ENCODE measurements at places on chromosomes 11 and 22.

GRCh38 chr22:30033901-30034300 lies 46.4 kb upstream of the HORMAD2 start:
- H3K27ac ChIP-seq, result no peak overlapping the region
- no peaks in the 10 kb centered on the region for H3K36me3 ChIP-seq
- H3K4me3 ChIP-seq, result no peak overlapping the region
- no peaks in the 10 kb centered on the region for H3K27me3 ChIP-seq

GRCh38 chr11:90500922-90501568 lies 278.2 kb upstream of the CHORDC1 start:
- no peaks in the 10 kb centered on the region for H3K36me3 ChIP-seq
- no peak for DNase-seq
- no peak overlapping the region for H3K4me3 ChIP-seq
- H3K27ac ChIP-seq, result no peak overlapping the region

DNA sequence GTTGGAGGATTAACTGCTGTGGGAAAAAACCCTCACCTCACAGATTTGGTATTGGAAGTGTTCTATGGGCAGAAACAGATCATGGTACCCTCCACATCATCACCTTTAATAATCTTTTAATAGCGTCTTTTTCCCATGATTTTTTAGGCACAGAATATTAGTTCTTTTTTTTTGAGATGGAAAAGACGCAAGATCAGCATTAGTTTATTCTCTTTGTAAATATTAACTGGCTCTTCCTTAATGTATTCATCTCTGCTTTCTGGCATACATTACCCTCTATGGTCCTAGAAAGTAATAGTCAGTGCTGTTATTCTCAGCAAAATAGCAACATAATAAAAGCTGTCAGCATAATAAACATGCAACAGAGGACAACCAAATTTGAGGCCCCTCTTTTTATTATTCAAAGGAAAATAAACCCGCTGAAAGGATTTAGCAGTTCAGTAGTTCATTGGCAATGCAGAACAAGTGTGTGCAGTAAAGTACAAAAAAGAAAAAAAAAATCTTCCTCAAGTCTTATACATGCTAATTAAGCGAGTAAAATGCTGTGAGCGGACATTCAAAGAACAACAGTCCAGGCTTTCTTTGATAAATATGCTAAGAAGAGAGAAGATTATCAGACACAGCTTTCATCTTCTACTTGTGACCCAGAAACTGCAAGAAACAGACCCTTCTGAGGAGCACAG lies 37.5 kb upstream of the DDI1 start:
- H3K4me3 ChIP-seq, result no peak overlapping the region
- H3K27me3 ChIP-seq, result no peaks in the 10 kb centered on the region
- H3K27ac ChIP-seq, result no peak overlapping the region
- no peak for DNase-seq
- H3K36me3 ChIP-seq, result peaks cover 11% of the 10 kb centered on the region

DNA sequence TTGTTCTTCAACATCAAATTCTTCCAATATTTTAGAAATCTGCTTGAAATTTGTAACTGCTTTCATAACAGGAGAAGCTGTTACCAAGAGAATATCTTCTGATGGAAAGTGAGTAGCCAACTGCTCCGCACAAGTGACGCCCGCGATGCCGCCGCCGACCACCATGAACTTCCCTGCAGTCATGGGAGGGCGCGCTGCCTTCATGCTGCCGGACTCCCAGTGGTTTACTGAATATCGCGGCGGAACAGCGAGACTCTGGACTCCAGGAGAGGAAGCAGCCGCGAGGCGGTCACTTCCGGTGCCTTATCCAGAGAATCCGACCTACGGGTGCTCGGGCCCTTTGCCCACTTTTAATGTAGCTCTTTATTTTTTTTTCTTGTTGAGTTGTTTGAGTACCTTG lies 190.6 kb downstream of the GUCY1A2 start:
- no peak overlapping the region for H3K27ac ChIP-seq
- no peaks in the 10 kb centered on the region for H3K4me1 ChIP-seq
- H3K36me3 ChIP-seq, result no peaks in the 10 kb centered on the region
- no peak for DNase-seq
- H3K27me3 ChIP-seq, result no peaks in the 10 kb centered on the region

DNA sequence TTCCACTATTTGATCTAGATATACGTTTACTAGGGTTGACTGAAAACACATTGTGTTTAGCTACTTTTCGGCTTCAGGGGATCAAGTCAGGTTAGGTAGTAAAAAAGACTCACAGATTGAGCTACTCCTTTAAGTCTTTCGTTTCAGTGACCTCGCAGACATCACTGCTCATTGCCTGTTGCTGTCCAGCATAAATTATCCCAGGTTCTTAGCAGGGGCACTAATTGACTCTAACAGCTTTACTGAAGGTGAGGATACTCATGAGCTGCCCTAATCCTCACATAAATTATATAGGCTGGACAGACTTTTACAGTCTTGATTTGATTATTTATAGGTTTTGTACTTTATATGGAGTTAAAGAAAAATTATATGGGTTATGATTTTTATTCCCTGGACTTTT lies 3.7 kb downstream of the CARD18 start:
- no peak for DNase-seq
- no peaks in the 10 kb centered on the region for H3K27me3 ChIP-seq
- H3K4me3 ChIP-seq, result no peak overlapping the region
- H3K27ac ChIP-seq, result no peak overlapping the region
- no peaks in the 10 kb centered on the region for H3K36me3 ChIP-seq
- no peaks in the 10 kb centered on the region for H3K4me1 ChIP-seq

- no peaks in the 10 kb centered on the region for H3K4me1 ChIP-seq
- no peak for DNase-seq
- H3K36me3 ChIP-seq, result no peaks in the 10 kb centered on the region
These were observed 175.8 kb downstream of the BCR start for GRCh38 chr22:23356094-23356493.

DNA sequence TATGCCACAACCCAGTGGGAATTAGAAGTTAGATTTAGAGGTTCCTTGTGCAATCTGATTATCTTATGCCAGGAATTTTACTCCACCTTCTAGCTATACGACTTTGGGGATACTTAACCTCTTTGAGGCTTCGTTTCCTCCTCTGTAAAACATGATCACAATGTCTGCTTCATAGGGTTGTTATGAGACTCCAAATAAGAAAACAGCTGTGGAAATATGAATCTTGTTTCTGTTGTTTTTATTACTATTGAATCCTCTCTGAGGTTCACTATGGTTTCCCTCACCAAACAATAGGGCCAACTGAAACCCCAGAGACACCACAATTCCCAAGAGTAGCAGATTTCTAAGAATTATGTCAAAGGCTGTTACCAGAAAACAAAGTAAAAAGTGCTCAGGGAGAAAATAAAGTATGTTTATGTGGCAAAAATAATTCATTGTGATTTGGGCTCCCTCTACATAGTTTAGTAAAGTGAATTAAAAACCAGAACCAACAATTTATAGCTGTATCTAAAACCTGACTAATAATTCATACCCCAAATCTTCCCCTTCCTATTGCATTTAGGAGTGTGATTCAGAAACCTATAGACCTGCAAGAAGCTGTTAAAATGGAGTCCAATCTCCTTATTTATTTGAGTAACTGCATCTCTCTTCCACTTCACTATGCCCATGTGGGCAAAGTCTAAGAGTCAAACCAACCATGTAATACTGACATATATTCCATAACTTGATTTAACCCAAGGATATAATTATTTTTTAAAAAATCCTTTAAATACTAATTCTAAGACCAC lies 38.4 kb downstream of the AMBRA1 start:
- no peak overlapping the region for H3K4me3 ChIP-seq
- no peak for DNase-seq
- H3K27ac ChIP-seq, result no peak overlapping the region
- no peaks in the 10 kb centered on the region for H3K4me1 ChIP-seq
- H3K27me3 ChIP-seq, result no peaks in the 10 kb centered on the region
- no peaks in the 10 kb centered on the region for H3K36me3 ChIP-seq

- H3K27ac ChIP-seq, result no peak overlapping the region
- H3K27me3 ChIP-seq, result peaks cover 5% of the 10 kb centered on the region
- H3K4me3 ChIP-seq, result no peak overlapping the region
- DNase-seq, result no peak
- no peaks in the 10 kb centered on the region for H3K4me1 ChIP-seq
- H3K36me3 ChIP-seq, result no peaks in the 10 kb centered on the region
These were observed 18.1 kb downstream of the DUSP8 start for GRCh38 chr11:1553808-1554594.

DNA sequence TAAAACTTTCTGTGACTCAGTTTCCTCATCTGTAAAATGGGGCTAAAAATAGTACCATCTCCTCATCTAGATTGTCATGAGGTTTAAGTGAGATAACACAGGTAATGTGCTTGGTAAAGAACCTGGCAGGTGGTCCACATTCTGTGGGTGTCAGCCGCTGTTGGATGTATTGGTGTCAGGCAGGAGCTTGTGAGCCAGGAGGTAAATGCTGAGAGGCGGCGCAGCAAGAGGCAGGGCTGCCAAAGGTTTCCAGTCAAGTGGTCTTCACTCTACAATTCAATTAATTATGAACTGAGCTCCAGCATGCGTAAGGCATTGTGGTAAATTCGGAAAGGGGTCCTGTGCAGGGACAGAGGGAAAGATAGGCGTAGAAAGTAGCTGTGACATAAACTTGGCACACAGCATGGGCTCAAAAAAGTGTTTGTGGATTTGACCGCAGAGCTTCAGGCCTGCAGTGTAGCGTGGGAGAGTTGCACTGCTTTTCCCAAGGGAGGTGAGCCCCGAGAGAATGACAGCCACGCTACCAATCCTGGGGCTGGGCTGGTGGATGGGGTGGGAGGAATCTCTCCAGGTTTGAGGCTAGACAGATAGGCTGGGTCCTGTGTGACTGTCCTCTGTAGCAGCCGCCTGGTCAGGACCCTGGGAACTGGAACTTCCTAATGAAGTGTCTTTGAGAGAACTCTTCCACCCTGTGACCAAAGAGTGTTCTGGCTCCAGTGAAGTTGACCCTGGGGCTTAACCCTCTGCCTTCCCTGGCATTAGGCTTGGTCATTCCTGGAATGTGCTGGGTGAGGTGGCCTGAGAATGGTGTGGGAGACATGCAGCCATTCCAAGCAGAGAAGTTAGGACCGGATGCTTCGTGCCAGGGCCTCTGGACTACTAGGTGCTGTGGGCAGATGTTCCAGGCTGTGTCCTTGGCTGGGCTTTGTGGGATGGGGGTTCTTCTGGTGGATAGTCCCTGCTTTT lies 122.4 kb downstream of the FEZ1 start:
- H3K4me1 ChIP-seq, result no peaks in the 10 kb centered on the region
- no peak overlapping the region for H3K27ac ChIP-seq
- peaks cover 4% of the 10 kb centered on the region for H3K27me3 ChIP-seq
- no peaks in the 10 kb centered on the region for H3K36me3 ChIP-seq
- no peak overlapping the region for H3K4me3 ChIP-seq
- DNase-seq, result no peak

DNA sequence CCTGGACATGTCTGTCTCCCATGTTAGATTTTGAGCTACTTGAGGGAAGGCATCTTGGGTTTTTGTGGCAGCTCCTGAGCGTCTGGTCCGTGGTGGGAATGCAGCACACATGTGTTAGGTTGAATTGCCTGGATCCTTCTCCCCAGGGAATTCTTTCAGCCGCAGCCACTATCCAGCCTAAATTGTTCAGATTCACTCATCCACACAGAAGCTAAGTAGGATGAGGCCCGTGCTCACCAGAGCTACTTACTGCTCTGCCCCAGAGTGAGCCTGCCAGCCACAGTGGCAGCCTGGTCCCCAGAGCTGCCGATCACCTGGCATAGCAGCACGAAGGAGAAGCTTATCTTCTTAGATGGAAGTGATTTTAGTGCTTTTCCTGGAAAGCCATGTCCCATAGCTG lies 34.4 kb upstream of the SORL1-AS1 start:
- no peak overlapping the region for H3K4me3 ChIP-seq
- peaks cover 61% of the 10 kb centered on the region for H3K4me1 ChIP-seq
- peaks cover 60% of the 10 kb centered on the region for H3K36me3 ChIP-seq
- peak overlapping the region; percentile 37 for H3K27ac ChIP-seq
- no peaks in the 10 kb centered on the region for H3K27me3 ChIP-seq

DNA sequence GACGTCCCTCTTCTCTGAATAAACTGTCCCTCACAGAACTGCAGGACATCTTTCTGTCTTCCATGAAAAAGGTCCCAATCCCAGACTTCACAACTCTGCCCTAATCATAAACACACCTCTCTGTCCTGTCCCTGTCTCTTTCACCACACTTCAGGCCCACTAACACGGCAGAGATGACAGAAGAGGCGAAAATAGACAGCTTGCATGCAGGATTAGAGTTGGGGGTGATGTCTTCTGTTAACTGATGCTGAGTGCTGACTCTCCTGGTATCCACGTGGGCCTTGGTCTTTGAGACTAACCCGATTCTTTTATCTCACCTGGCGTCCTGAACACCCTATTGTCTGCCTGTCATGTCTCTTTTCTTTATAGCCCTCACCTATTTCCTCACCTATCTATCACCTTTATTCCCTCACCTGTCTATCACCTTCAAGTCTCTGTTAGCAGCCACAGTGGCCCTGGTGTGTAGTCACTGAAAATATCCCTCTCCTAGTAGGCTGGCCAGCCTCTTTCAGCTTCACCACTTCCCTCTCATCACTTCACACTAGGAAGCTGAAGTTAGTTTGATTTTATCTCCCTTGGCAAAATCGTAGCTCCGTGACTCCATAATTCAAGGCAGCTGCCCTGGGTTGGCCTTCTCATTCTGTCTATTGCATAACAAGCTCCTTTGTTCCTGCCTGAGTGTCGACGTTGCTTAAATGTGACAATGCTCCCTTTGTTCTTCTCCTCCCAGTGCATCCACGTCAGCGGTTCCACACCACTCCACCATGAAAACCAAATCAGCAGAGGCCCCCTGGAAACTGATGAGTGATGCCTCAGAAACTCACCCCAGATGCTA lies 30.6 kb upstream of the DRD2 start:
- H3K36me3 ChIP-seq, result no peaks in the 10 kb centered on the region
- H3K4me3 ChIP-seq, result no peak overlapping the region
- DNase-seq, result no peak
- H3K4me1 ChIP-seq, result no peaks in the 10 kb centered on the region
- no peak overlapping the region for H3K27ac ChIP-seq

DNA sequence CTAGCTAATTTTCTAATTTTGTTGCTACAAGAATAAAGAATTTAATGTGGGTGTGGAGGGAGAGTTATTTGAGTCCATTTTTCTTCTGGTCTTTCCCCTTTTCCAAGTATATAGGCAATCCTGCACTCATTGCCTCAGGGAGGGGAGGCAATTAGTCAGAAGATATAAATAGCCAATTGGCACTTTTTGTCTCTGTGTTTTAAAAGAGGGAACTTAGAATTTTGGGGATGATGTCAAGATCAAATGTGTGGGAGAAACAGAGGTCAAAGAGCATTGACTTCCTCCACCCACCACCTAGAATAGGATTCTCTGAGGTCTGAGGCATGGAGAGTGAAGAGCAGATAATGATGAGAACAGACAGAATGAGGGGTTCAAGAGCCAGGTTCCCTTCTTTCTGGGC lies 120.3 kb upstream of the ZC3H12C start:
- no peak overlapping the region for H3K4me3 ChIP-seq
- no peaks in the 10 kb centered on the region for H3K27me3 ChIP-seq
- no peak for DNase-seq
- H3K27ac ChIP-seq, result no peak overlapping the region
- H3K4me1 ChIP-seq, result peaks cover 13% of the 10 kb centered on the region
- no peaks in the 10 kb centered on the region for H3K36me3 ChIP-seq

Measured in natural killer cell (primary cell).